ENCODE measurements at places on chromosomes 12 and 14. TPM values are rescaled to one million over a fixed set of nuclear protein-coding genes. Genes with fewer than 3 reads are reported as not detected.

- H3K36me3 ChIP-seq = no peaks in the 10 kb centered on the region
- H3K27ac ChIP-seq = no peak overlapping the region
- no peak overlapping the region for H3K4me3 ChIP-seq
- no peak for DNase-seq
- no peaks in the 10 kb centered on the region for H3K4me1 ChIP-seq
These were observed 72.8 kb downstream of the SPATS2 start for GRCh38 chr12:49440035-49440434.

DNA sequence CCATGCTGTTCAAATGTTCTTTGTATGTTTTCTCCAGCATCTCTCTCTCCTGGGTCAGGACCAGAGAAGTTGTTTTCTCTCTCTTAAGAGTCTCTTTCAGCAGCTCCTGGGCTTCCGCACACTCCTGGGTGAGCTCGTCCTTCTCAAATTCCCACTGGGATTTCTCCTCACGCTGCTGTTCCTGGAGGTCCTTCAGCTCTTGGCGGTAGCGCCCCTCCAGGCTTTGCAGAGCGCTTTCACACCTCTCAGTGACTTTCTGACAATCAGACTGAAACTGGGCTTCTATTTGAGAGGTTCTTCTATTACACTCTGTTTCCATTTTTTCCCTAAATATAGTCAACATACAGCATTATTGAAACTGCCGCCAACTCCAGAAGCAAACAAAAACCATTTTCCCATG lies 72.7 kb downstream of the NIN start:
- H3K4me3 ChIP-seq = no peak overlapping the region
- peaks cover 85% of the 10 kb centered on the region for H3K36me3 ChIP-seq
- DNase-seq = no peak
- H3K27me3 ChIP-seq = no peaks in the 10 kb centered on the region
- no peaks in the 10 kb centered on the region for H3K4me1 ChIP-seq
- H3K27ac ChIP-seq = no peak overlapping the region

- no peaks in the 10 kb centered on the region for H3K27me3 ChIP-seq
- peaks cover 53% of the 10 kb centered on the region for H3K36me3 ChIP-seq
- peaks cover 58% of the 10 kb centered on the region for H3K4me1 ChIP-seq
- peak overlapping the region; percentile 19 for H3K27ac ChIP-seq
- DNase-seq = peak; percentile 91
- H3K4me3 ChIP-seq = no peak overlapping the region
These were observed 23.6 kb downstream of the VASH1 start for GRCh38 chr14:76784881-76785280.

Gene PIANP
- total RNA-seq = not detected

- DNase-seq = no peak
- no peaks in the 10 kb centered on the region for H3K36me3 ChIP-seq
- no peaks in the 10 kb centered on the region for H3K27me3 ChIP-seq
- H3K4me1 ChIP-seq = peaks cover 41% of the 10 kb centered on the region
These were observed 682 bp upstream of the TRIP11 start for GRCh38 chr14:92040431-92041051.

DNA sequence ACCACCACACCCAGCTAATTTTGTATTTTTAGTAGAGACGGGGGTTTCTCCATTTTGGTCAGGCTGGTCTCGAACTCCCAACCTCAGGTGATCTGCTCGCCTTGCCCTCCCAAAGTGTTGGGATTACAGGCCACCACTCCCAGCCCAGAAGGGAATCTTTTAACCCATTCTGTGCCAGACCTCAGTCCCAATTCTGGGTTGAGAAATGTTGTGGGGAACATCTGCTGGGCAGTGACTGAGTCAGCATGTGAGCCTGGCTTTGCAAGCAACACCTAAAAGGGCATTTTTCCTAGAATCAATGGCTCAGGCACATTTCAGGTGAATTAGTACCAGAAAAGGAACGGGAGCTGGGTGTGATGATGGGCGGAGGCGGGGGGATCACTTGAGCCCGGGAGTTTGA lies 7.6 kb upstream of the SPATS2 start:
- no peaks in the 10 kb centered on the region for H3K27me3 ChIP-seq
- no peaks in the 10 kb centered on the region for H3K36me3 ChIP-seq
- no peak overlapping the region for H3K4me3 ChIP-seq
- no peak overlapping the region for H3K27ac ChIP-seq

GRCh38 chr14:70002589-70003346 lies 123.6 kb downstream of the SMOC1 start:
- H3K27ac ChIP-seq = no peak overlapping the region
- H3K36me3 ChIP-seq = no peaks in the 10 kb centered on the region
- H3K4me3 ChIP-seq = no peak overlapping the region
- H3K4me1 ChIP-seq = no peaks in the 10 kb centered on the region

- no peaks in the 10 kb centered on the region for H3K36me3 ChIP-seq
- H3K27ac ChIP-seq = no peak overlapping the region
- peaks cover 14% of the 10 kb centered on the region for H3K4me1 ChIP-seq
- no peak for DNase-seq
- no peaks in the 10 kb centered on the region for H3K27me3 ChIP-seq
- H3K4me3 ChIP-seq = no peak overlapping the region
These were observed 6.9 kb downstream of the FLRT2 start for GRCh38 chr14:85536833-85537190.

- H3K36me3 ChIP-seq = no peaks in the 10 kb centered on the region
- DNase-seq = no peak
These were observed 139.7 kb downstream of the RIMBP2 start for GRCh38 chr12:130576371-130576816.

DNA sequence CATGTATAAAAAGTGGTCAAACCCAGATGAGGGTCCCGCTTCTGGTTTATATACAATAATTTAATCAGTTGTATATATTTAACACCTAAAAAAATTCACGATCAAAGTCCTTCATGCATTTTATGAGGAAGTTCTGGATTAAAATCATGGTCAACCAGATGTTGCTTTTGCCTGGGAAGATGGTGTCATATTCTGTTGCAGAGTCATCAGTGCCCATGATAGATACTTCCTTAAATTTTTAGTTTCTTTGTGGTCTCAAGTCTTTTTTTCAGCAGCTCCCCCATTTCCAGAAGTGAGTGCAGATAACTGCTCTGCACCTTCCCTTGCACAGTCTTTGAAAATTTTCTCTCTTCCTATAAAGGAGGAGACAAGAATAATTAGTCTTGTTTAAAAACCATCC lies 16.1 kb downstream of the ERP29 start:
- no peak for DNase-seq
- no peak overlapping the region for H3K4me3 ChIP-seq
- no peak overlapping the region for H3K27ac ChIP-seq

Gene SERPINA5
- 3.3 TPM for total RNA-seq

- H3K4me1 ChIP-seq = no peaks in the 10 kb centered on the region
- no peak overlapping the region for H3K27ac ChIP-seq
- no peaks in the 10 kb centered on the region for H3K27me3 ChIP-seq
- no peaks in the 10 kb centered on the region for H3K36me3 ChIP-seq
These were observed 15.3 kb upstream of the ANO6 start for GRCh38 chr12:45200491-45201043.

GRCh38 chr12:62210422-62210821 lies 49.8 kb upstream of the USP15 start:
- H3K4me3 ChIP-seq = no peak overlapping the region
- no peaks in the 10 kb centered on the region for H3K36me3 ChIP-seq
- no peak for DNase-seq
- no peak overlapping the region for H3K27ac ChIP-seq
- H3K4me1 ChIP-seq = no peaks in the 10 kb centered on the region

DNA sequence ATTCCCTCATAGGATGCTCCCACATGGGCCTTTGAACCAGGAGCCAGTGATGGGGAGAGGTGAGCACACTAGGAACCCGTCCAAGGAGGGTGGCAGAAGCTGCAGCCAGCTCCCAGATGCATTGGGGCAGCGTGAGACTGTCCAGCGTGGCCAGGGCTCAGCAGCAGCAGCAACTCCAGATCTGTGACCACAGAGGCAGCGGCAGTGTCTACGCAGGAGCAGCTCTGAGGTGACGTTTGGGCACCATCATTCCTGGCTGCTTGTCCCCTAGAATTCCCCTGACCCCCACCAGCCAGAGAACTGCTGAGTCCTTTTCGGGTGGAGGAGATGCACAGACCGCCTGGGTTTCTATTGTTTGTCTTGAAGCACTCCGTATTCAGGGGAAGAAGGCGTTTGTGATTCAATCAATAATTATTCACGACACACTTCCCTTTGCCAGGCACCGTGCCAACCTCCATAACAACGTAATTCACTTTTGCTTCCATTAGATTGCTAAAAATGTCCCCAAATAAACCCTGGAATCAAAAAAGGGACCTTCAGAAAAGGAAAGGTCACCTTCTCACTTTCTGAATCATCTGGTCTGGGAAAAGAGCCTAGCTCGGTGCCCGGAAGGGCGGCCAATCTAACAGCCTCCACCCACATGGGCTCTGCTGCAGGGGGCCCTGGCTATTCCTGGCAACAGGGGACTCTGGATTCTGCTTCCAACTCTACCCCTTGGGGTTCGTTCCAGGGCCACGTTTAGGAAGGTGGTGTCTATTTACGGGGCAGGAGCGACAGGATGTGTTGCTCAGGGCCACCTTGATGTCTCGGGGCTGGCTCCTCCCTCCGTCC lies 11.4 kb upstream of the BDKRB2 start:
- no peaks in the 10 kb centered on the region for H3K36me3 ChIP-seq
- no peak for DNase-seq
- no peak overlapping the region for H3K27ac ChIP-seq
- H3K4me3 ChIP-seq = no peak overlapping the region

DNA sequence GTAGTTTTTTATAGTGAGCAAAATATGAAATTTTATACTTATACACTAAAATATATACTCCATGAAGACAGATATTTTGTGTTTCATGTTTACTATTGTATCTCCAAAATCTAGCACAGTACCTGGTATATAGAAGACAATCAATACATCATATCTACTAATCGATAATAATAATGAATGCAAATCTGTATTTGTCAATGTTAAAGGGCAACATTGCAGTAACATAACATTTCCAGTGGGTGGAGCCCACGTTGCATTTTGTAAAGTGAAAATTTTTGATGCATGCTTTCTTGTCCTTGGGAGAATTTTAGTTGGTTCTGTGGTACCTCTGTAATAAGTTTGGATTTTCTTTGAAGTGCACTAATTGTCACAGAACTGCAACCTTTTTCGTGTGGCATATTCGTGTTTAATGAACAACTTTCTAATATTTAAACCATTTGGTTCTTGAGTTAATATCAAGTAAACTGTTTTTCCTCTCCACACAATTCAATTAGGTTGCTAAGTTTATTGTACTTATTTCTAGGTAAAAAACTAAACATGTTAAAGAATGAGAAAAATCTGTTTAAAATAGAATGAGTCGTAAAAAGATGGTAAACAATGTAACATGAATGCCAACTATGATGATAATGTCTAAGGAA lies 47.4 kb downstream of the AVPR1A start:
- DNase-seq = no peak
- H3K27ac ChIP-seq = no peak overlapping the region
- H3K4me1 ChIP-seq = no peaks in the 10 kb centered on the region
- no peaks in the 10 kb centered on the region for H3K36me3 ChIP-seq

Gene VRTN
- not detected for total RNA-seq

GRCh38 chr14:66600416-66600815 lies 92.5 kb downstream of the GPHN start:
- DNase-seq = no peak
- H3K4me1 ChIP-seq = no peaks in the 10 kb centered on the region
- no peak overlapping the region for H3K4me3 ChIP-seq
- no peaks in the 10 kb centered on the region for H3K36me3 ChIP-seq
- H3K27ac ChIP-seq = no peak overlapping the region

GRCh38 chr14:86884498-86884897 lies 1108.5 kb downstream of the GALC start:
- DNase-seq = no peak
- no peaks in the 10 kb centered on the region for H3K27me3 ChIP-seq
- no peak overlapping the region for H3K4me3 ChIP-seq
- no peak overlapping the region for H3K27ac ChIP-seq

DNA sequence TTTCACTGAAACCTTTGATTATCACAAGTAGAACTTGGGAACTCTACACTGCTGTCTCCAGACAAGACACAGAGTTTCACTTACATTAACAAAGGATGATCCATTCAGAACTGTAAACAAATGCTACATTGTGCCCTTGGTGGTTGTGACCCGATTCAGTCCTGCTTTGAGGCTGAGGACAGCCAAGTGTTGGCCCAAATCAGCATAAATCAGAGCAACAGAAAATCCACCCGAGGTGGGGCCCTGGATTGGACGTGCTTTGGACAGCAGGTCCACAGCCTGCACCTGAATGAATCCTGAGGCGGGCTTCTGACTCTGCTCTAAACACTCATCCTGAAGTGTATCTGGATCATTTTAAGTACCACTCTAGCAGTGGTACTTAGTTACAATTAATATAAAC lies 68.8 kb downstream of the PPP2R5C start:
- no peak for DNase-seq
- H3K36me3 ChIP-seq = no peaks in the 10 kb centered on the region
- no peaks in the 10 kb centered on the region for H3K27me3 ChIP-seq
- no peak overlapping the region for H3K4me3 ChIP-seq

GRCh38 chr12:85147331-85147730 lies 111.2 kb downstream of the LRRIQ1 start:
- H3K4me1 ChIP-seq = no peaks in the 10 kb centered on the region
- no peak overlapping the region for H3K27ac ChIP-seq
- H3K27me3 ChIP-seq = no peaks in the 10 kb centered on the region
- no peak for DNase-seq

GRCh38 chr14:66508846-66509621 lies 1.1 kb downstream of the GPHN start:
- H3K27me3 ChIP-seq = no peaks in the 10 kb centered on the region
- H3K27ac ChIP-seq = peak overlapping the region; percentile 97
- H3K36me3 ChIP-seq = no peaks in the 10 kb centered on the region
- no peaks in the 10 kb centered on the region for H3K4me1 ChIP-seq
- peak overlapping the region; percentile 77 for H3K4me3 ChIP-seq

Gene TMEM233
- 0.28 TPM for total RNA-seq

DNA sequence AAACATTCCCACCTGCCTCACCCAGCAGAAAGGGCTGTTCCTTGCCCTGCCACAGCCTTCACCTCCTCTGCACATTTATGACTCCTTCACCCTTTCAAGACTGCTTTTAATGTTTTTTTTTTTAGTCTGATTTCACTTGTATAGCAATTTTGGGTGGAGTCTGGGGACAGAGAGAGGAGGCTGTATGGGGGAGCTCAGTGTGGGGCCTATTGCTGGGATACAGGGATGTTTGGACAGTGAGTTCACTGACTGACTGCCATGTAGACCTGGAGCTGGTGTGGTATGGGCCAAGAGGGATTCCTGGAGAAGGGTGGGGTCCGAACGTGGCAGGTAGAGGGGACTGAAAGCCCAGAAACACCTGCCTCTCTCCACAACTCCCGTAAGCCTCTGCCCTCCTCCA lies 1.9 kb upstream of the KRT85 start:
- DNase-seq = no peak
- no peaks in the 10 kb centered on the region for H3K27me3 ChIP-seq
- no peak overlapping the region for H3K27ac ChIP-seq
- no peak overlapping the region for H3K4me3 ChIP-seq
- no peaks in the 10 kb centered on the region for H3K4me1 ChIP-seq
- H3K36me3 ChIP-seq = no peaks in the 10 kb centered on the region

Gene NTS
- not detected for total RNA-seq

GRCh38 chr14:104169699-104170479 lies 31.5 kb downstream of the KIF26A start:
- no peak for DNase-seq
- no peak overlapping the region for H3K4me3 ChIP-seq
- H3K27ac ChIP-seq = no peak overlapping the region
- peaks cover 28% of the 10 kb centered on the region for H3K4me1 ChIP-seq
- no peaks in the 10 kb centered on the region for H3K27me3 ChIP-seq

GRCh38 chr14:29738950-29739349 lies 188.7 kb downstream of the PRKD1 start:
- no peaks in the 10 kb centered on the region for H3K27me3 ChIP-seq
- H3K36me3 ChIP-seq = no peaks in the 10 kb centered on the region
- no peak overlapping the region for H3K27ac ChIP-seq
- no peak for DNase-seq
- H3K4me3 ChIP-seq = no peak overlapping the region

Gene TMEM119
- 5.5 TPM for total RNA-seq

Measured in right atrium auricular region (tissue), 2 donors.